ENCODE measurements at places on chromosomes 7 and 10.

DNA sequence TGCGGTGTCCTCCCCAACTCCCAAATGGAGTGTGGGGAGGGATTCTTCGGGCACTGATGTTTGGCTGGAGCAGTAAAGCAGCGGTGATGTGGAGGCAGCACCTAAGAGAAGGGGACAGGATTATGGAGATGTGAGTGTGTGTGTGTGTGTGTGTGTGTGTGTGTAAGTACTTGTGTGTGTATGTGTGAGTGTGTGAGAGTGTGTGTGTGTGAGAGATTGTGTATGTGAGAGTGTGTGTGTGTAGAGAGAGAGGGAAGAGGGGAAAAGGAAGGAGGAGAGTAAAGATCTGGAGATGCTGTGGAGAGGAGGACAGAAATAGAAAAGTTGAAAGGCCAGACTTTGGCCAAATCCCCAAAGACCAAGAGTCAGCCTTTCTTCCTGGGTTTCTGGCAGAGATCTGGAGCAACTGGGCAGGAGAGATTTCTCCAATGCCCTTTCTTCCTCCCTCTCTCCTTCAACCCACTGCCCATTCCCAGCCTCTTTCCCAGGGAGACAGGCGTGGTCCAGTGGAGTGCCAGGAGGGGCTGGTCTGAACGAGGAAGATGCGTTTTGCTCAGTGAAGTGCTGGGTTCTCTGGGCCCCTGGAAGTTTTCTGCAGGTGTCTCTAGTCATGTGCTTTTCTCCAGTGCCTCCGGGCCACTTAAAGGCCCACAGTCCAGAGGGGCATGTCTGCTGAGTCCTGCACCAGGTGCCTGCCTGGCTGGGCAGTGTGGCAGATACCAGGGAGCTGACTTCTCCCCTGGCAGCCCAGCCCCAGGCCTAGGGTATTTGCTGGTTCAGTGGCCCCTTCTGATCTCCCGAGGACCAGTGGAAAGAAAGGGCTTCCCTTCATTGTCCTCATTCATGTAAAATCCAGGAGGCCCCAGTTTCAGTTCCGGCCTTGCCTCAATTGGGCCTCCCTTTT, 60.5 kb downstream of the HK1 start:
- DNase-seq, result no peak

GRCh38 chr10:129771991-129772431, 192.1 kb downstream of the EBF3 start:
- no peak for DNase-seq

DNA sequence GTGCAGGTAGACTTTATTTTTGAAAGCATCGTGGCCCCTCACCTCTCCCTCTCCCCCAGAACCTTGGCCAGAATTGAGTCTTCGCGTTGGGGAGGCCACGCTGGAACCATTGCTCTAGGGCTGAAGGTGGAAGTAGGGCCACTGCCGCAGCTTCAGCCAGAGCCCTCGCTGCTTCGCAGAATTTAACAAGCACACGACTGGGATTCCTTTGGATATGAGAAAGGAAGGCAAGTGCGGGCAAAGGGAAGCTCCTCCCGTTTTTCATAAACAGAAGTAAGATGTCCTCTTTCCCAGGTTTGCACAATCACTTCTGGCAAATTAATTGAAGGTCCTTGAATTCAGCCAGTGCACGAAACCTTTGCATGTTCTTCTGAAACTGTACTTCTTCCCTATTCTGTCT, 168.1 kb downstream of the CCDC3 start:
- no peak for DNase-seq

DNA sequence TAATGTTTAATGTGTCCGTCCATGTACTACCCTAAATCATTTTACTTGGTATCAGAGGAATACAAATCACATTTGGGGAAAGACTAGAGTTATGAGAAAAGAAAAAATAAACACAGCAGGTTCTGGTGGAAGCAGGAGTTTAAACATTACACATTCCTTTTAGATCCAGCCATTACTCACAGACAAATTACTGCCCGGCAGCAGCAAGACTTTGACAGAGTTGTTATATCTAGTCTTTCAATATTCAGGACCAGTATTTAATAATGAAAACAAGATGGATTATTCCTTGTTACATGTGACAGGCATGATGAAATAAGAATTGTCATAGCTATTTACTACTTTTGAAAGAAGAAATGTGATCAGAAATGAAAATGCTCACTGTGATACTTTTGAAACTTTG, 131.8 kb upstream of the GNAI1 start:
- DNase-seq, result no peak
